NCI-H69 (cell line): ENCODE measurements at places on chromosomes 3 and 15.

DNA sequence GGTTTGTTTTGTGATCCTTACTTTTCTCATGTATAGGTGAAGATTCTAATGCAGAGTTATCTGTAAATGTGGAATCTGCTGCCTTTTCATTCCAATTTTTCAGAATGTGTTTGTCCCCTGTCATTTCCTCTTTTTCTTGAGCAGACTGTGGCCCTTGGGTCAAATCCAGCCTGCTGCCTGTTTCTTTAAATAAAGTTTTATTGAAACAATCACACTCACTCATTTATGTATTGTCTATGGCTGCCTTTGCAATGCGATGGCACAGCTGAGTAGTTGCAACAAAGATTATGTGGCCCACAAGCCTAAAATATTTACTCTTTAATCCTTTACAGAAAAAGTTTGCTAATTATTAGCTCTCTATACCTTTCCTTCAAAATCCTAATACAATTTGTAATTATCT is 116.3 kb upstream of the NPHP3 start:
- DNase-seq = no peak

- DNase-seq = no peak
Measured at GRCh38 chr3:30467596-30468238, 138.7 kb upstream of the TGFBR2 start.

GRCh38 chr3:169227911-169228310 is 435.6 kb downstream of the MECOM start:
- DNase-seq = no peak

GRCh38 chr3:129556890-129557547 is 14.0 kb downstream of the H1-8 start:
- no peak for DNase-seq

- DNase-seq = no peak
Measured at GRCh38 chr3:188706599-188706998, 465.2 kb upstream of the TPRG1 start.

- no peak for DNase-seq
Measured at GRCh38 chr15:67606742-67607141, 64.2 kb downstream of the MAP2K5 start.

DNA sequence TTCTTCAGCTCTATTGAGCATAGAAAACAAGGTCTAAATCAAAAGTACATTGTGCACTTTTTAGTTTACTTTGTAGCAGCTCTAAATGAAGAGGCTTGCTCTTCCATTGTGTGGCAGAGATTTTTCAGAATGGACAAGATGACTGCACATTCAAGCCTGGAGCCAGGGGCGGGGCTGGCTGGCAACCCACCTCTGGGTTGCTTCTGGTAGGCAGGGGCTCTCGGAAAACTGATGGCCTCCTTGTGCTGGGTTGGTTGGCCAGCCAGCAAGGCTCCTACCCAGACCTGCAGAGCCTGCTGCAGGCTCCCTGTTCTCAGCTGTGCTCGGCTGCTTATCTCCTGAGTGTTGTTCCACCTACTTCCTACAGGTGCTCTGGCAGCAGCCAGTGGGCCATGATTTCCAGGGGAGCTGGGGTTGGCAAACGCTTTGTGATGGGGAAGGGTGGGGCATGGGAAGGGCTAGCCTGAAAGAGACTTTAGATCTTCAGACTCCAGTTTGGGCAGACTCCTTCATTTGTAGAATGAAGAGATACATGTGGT is 8.8 kb downstream of the BSN start:
- DNase-seq = peak; percentile 5

- no peak for DNase-seq
Measured at GRCh38 chr3:137762674-137763593, 1.2 kb upstream of the SOX14 start.
